ENCODE measurements at places on chromosomes 5 and 9. TPM values are rescaled to one million over a fixed set of nuclear protein-coding genes. Genes with fewer than 3 reads are reported as not detected.

FAM120AOS gene
- 52.5 TPM for total RNA-seq

DNA sequence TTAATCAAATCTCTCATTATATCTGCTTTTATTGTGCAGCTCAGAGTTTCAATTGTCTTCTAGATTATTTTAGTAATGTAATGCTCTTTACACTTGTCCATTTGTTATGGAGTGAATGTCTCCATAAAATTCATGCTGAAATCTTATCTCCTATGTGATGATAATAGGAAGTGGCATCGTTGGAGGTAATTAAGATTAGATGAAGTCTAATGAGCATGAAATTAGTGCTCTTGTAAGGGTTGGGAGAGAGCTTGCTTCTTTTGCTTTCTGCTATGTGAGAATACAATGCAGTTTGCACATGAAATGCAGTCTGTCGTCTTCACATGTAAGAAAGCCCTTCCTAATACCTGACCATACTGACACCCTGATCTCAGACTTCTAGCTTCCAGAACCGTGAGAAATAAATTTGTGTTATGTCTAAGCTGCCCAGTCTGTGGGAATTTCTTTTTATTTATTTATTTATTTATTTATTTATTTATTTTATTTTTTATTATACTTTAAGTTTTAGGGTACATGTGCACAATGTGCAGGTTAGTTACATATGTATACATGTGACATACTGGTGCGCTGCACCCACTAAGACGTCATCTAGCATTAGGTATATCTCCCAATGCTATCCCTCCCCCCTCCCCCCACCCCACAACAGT lies 1399.2 kb upstream of the CDH6 start:
- DNase-seq: no peak

PCDHA9 gene
- total RNA-seq: 0.96 TPM

DNA sequence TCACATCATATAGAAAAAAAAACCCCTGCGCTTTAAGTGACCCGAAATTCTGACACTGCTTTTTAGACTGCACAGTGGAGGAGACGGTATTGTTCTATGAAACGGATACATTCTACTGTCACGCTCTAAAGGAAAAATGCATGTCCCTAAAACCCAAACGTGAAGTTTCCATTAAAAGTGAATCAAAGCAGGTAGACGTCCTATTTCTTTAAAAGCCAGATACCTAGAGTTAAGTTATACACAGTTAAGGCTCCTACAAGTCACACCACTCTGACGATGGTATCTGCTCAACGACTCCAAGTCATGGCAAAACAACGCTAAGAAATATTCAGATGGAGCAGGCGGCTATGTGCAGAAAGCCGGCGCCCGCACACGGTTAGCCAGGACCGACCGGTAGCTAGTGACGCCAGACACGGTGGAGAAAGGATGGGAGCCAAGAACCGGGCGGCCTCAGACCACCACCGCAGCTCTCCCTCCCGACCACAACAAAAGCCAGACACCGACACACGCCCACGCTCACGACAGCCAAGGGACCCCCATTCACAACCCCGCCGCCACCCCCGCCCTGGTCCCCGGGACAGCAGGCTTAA lies 734 bp downstream of the SKP1 start:
- DNase-seq: peak; percentile 30

GRCh38 chr9:117424291-117424690 lies 9.4 kb upstream of the ASTN2 start:
- DNase-seq: no peak

DNA sequence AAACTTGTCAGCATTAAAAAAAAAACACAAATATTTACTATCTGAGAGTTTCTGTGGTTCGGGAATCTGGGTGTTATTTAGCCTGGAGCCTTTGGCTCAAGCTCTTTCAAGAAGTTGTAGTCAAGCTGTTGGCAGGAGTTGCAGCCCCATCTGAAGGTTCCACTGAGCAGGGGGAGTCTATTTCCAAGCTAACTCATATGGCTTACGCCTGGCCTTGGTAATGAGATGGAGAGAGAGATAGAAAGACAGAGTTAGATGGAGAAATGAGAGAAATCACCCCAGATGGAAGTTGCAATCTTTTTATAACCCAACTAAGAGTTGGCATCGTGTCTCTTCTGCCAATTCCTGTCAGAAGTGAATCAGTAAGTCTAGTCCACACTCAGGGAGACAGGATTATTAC lies 1075.2 kb upstream of the SEMA6A start:
- no peak for DNase-seq

DNA sequence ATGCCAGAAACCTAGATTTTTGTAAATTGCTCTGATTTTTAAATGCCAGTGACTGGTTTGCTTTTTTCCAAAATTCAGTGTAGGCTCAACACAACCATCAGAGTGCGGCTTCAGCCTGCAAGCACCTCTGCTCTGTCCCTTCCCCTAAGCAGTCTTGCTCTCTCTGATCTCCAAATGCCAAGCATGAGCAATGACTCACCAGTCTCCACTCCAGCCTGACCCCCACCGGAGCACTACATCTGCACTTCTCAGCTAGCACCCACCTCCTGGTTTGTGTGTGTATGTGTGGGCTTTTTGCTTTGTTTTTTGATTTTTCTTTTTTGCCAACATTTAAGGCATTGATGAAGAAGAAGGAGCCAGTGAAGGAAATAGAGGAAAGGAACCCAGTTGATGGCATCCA lies 61.4 kb upstream of the ADRA1B start:
- DNase-seq: no peak

DNA sequence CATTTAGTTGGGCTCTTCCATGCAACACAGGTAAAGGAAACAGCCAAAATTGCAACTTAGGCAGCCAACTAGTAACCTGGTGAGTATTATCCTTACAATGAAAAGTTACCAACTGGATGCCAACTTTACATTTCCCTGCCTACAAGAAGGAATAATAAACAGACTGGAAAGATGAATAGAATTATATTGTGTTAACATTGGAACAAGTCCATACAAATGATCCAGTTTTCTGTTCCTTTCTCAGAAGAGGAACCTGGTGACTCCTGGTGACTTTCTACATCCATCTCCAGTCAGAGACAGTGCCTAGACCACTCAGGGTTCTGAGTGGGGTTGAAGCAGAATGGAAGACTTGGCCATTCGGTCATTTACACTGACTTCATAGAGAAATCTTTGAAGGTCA lies 20.6 kb downstream of the MARCHF3 start:
- DNase-seq: no peak

DNA sequence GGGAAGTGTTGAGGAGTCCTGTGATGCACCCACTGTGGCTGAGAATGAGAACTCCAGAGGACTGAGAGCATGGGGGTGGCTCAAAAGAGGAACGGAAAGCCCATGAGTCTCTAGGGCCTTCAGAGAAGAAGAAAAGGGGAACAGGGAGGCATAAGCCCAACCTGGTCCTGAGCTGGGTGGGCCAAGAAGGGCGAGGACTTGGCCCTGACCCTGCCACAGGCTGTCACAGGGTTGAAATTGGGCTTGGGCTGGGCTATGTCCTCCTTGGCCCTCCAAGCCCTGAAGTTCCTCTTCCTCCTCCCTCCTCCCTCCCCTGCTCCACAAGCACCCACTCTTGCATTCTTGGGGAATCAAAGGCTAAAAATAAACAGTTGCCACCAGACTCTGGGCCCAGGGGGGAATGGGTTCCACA lies 49.3 kb upstream of the PPARGC1B start:
- peak; percentile 49 for DNase-seq

DNA sequence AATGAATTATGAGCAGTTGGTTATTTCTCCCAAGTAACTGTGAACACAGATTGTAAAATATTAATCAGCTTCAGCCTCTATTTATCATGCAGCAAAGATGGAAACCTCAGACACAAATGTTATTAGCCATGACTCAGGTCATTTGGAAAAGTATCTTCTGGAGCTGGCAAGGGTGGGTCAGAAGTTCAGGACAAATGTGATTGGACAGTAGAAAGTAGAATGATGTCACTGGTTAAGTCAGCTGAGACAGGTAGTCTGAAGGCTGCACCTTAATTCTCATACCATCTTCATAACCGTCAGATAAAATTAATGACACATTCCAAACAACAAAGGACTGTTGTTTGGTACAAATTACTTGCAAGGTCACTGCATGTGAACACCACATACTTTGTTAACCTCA lies 140.2 kb downstream of the EMB start:
- DNase-seq: no peak

GRCh38 chr5:73791389-73791788 lies 165.4 kb downstream of the ARHGEF28 start:
- no peak for DNase-seq

- no peak for DNase-seq
These were observed 204.1 kb downstream of the CD180 start for GRCh38 chr5:66992547-66992946.
